ENCODE measurements at places on chromosomes 13 and 19. TPM values are rescaled to one million over a fixed set of nuclear protein-coding genes. Genes with fewer than 3 reads are reported as not detected.

The TPTE2 gene
- not detected for total RNA-seq

The DPP9 gene
- 65.3 TPM for total RNA-seq

The TMPRSS9 gene
- total RNA-seq = not detected

The MRPS12 gene
- total RNA-seq = 60.6 TPM

GRCh38 chr13:72113076-72113475 lies 246.1 kb upstream of the DACH1 start:
- no peak for DNase-seq
